ENCODE measurements at places on chromosomes 2 and 18.

DNA sequence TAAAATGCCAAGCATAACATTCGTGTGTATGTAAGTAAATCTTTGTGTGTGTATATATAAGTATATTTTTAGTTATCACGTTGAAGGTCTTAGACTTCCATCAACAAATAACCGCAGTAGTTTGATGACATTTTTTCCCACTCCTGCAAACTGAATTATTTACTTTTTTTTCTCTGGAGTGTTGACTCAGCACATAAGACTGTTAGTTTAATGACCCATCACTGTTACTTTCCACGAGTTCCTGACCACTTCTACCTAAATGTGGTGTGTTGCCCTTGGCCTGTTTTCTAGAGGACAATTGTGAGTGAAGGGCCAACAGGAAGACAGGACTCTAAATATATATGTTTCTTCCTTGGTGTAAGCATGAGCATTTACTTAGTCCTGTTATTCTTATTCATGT is 71.3 kb upstream of the TXNDC2 start:
- DNase-seq: peak; percentile 71

GRCh38 chr2:30503007-30503694 is 56.1 kb downstream of the LCLAT1 start:
- no peak for DNase-seq

- no peak for DNase-seq
These were observed 16.3 kb upstream of the MFF start for GRCh38 chr2:227308784-227309183.

DNA sequence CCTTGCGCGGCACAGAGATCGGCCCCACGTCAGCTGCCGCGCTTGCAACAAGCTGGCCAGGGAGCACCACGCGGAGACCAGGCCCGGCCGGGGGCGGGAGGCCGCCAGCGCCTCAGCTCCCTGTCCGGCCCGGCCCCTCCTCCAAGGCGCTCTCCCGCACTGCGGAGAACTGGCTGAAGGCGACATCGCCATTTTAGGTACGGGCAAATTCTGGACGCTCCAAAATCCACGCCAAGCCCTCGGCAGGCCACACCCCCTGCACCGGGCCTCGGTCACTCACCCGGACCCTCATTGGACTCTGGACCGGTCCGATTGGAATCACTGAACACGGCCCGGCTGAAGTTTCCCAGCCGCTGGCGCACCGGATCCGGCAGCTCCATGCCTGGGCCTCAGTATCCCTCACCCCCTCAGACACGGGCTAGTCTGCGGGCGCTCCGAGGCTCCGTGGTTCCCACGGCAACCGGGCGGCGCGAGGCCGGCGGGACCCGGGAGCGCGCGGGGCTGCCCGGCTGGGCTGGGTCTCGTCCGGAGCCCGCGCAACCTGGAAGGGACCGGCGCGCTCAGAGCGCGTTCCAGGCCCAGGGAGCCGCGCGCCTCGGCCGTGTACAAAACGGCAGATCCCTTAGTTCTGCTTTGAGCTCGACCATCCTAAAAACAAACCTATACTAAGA is at the start of gene TMEM17:
TSS of gene TMEM17 (minus strand) at position 446 of the 671 bp plus-strand sequence. CDS start at position 380, 66 bp downstream.
- DNase-seq: peak; percentile 72

GRCh38 chr2:154452471-154452870 is 246.0 kb upstream of the KCNJ3 start:
- no peak for DNase-seq

GRCh38 chr2:45713591-45713990 is 62.1 kb downstream of the PRKCE start:
- no peak for DNase-seq

GRCh38 chr2:28838971-28839370 is 28.3 kb downstream of the SPDYA start:
- no peak for DNase-seq

- DNase-seq: no peak
These were observed 170.2 kb downstream of the ATAD2B start for GRCh38 chr2:23756593-23757292.

DNA sequence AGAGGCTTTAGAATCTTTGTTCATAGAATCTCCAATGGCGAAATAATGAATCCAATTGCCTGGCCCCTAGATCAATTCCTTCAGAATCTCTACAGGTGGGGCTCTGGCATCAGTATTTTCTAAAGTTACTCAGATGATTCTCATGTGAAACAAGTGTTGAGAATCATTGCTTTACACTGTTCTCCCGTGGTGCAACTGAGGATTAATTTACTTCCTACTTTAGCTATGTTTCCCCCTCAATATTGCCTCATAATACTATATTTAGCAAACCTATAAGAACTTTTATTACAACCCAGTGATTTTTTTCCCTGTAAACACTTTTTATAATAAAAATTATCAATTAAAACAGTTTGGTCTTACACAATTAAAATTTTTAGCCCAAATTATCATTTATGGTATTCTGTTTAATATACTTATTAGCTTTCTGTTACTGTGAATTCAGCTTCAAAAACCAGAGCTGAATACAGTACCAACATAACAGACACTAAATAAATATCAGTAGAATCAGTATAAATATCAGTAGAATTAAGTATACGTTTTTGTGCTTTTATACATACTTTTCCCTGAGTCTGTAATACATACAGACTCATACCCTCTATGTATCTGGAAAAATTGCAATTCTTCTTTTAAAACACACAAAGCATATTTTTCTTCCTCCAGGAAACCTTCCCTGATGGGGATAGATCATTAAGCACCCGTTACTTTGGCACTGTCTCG is 20.8 kb downstream of the SLC38A11 start:
- DNase-seq: no peak

- DNase-seq: no peak
These were observed at the start of gene ERFE for GRCh38 chr2:238158509-238159070. Gene ERFE (plus strand): TSS chr2:238158970. CDS start chr2:238159008, 38 bp downstream.

DNA sequence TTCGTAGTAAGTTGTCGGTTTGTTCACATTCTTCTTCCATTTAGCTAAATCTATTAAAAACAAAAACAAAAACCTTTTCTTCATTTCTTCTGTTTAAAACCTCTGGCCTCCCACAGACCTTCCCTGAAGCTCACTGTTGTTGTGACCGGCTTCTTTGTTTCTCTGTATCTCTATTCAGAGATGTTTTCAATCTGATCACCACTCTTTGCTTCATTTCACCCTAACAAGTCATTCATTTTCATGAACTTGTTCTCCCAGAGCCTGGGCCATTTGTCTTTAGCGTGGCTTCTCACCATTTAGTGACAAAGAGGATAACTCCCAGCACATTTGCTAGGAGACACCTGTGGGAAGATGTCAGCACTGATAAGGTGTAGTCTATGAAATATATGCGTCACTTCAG is 794.2 kb downstream of the ERBB4 start:
- no peak for DNase-seq

GRCh38 chr2:10721396-10722251 is at the start of gene ATP6V1C2:
Gene ATP6V1C2 (plus strand): TSS chr2:10721630. CDS start chr2:10722850, 1,220 bp downstream.
- no peak for DNase-seq

DNA sequence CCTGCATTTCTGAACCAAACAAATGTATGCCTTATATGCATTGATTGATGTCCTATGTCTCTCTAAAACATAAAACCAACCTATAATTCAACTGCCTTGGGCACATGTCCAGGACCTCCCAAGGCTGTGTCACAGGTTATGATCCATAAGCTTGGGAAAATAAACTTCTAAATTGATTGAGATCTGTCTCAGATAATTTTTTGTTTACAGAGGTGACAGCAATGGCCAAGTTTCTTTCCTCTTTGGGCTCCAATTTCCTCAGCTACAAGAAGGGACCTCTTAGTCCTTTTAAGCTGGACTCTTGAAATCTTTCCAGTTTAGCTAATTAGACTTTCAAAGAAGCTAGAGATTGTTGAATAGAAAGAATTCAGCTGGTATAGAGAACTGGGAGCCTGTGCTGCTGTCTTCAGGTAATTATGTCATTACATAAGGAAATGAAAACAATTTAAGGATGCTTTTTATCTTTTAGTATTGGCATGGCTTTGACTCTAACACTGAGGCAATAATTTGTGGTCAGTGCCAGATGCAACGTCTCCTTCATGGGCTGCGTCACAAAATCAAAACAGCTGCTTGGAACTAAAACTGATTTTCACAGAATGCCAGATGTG is 412.1 kb upstream of the TRIB2 start:
- DNase-seq: no peak

DNA sequence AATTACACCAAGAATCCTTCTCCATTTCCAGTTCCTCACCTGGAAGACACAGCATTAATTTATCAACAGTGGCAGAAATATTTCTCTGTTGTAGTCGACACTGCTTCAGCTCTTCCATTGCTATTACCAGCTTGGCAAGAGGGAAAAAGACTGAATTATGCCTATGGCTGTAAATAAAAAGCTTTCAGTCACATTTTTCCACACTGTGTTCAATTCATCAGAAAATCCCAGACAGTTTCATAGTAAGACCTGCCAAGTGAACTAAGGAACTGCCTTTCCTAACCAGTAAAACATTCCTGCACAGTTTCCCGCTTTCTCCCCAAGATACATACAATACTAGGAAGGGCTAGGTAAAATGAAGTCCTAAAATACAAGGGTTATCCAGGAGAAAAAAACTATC is 94.7 kb downstream of the EXOC6B start:
- DNase-seq: no peak

- DNase-seq: no peak
These were observed 33.3 kb upstream of the NRXN1 start for GRCh38 chr2:51065276-51065675.

- no peak for DNase-seq
These were observed 1929.3 kb upstream of the LRRTM1 start for GRCh38 chr2:82233806-82234205.

- no peak for DNase-seq
These were observed 160.4 kb downstream of the GULP1 start for GRCh38 chr2:188452084-188452483.

DNA sequence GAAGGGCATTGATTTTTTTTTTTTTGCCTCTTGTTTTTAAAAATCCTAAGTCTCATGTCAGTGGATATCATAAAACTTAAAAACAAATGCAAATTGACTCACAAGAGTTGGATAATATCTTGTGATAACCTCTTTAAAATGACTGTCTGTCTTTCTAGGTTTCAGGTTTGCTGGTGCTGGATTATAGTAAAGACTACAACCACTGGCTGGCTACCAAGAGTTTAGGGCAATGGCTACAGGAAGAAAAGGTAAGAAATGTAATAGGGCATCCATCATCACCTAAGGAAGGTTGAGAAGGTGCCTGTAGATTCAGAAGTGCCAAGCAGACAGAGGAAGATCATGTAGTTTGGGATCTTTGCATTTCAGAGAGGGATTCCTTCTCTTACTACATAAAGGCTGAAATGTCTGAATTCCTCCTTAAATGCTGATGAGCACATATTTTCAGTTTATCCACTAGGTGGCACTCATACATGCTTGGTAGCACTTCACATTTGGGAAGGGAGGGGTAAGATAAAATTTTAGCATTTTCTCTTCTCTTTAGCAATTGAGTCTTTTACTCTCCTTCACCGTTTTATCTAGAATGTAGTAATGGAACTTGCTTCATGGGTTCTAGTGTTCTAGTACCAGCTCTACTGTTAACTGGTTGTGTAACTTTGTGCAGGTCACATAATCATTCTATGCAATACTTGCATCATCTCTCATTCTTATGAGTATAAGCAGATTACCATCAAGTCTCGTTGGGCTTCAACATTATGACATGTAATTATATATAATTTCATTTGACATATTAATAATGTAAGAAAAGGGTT is 21.1 kb downstream of the CPS1 start:
- DNase-seq: peak; percentile 13

- DNase-seq: no peak
These were observed 112.5 kb downstream of the NEDD4L start for GRCh38 chr18:58156516-58156915.

- no peak for DNase-seq
These were observed 34.9 kb upstream of the HPCAL1 start for GRCh38 chr2:10267551-10268465.

- no peak for DNase-seq
These were observed 10.5 kb upstream of the SLC1A4 start for GRCh38 chr2:64978514-64979268.

- no peak for DNase-seq
These were observed 35.4 kb downstream of the SFXN5 start for GRCh38 chr2:73035899-73036711.

DNA sequence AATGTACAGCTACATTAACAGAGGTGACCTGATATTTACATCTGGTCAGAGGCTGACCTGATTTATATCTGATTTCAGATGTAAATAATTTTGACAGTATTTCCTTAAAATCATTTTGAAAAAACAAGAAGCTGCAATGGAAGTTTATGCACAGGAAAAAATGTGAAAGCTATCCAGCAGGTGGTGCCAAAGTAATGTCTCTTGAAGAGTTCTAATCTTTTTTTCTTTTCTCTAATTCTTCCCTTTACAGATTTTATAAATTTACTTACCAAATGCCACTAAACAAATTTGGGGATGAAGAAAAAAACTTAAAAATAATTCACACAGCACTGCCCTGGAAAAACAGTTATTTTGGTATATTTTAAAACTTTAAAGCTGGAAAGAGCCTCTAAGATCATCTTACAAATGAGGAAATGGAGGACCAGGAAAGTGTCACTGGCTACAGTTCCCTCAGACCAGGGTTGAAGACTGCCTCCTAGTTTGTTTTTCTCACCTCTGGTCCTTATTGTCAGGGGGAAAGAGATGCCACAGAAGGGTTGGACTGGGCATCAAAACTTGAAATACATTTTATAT is 16.4 kb upstream of the FBLN7 start:
- no peak for DNase-seq

DNA sequence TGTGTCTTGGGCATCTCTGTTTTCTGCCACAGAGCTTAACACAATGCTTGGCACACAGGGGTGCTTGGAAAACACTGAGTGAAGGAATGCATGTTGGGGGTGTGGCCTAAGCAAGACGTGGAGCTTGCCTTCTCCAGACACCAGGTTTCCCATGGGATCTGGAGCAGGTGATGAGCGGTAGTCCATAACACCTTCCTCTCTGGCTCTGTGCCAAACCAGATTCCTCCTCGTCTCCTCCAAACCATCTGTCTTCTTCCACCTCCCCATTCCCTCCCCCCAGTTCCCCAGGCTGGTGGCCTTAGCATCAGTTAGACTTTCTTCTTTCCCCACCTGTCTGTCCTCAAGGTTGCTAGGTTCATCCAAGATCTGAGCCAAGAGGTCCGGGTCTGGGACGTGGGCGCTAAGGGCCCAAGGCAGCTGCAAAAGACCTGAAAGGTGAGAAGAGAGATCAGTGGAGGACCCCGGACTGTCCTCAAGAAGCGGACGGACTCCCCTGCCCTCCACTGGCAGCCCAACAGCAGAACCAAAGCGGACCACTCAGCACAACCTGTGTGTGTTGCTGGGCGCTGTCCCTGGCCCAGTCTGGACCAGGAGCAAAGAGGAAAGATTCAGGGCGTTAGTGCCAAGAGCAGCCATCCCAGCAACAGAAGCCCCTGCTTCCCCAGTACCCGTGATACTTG is 1.2 kb upstream of the ITM2C start:
- no peak for DNase-seq

Measured in GM04503 (cell line).